ENCODE measurements at places on chromosomes 2 and 18.

- no peak for DNase-seq
Measured at GRCh38 chr2:118672571-118673158, 174.8 kb downstream of the EN1 start.

DNA sequence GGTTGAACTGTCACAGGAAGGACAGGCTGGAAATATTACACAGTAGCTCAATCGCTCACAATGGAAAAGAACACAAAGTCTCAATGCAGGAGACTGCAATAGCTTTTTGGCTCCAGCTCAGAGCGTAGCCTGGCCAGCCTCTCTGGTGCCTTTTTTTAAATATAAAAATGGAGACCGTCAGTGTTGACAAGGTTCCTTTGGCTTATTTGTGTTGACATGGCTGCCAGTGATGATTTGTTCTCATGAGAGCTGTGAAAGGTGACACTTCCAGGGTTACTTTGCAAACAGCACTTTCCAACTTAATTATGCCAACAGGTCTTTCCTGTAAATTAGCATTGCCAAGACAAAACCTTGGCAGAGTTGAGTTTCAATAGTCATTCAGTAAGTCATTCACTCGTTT is 70.8 kb downstream of the KCNE4 start:
- DNase-seq = no peak

DNA sequence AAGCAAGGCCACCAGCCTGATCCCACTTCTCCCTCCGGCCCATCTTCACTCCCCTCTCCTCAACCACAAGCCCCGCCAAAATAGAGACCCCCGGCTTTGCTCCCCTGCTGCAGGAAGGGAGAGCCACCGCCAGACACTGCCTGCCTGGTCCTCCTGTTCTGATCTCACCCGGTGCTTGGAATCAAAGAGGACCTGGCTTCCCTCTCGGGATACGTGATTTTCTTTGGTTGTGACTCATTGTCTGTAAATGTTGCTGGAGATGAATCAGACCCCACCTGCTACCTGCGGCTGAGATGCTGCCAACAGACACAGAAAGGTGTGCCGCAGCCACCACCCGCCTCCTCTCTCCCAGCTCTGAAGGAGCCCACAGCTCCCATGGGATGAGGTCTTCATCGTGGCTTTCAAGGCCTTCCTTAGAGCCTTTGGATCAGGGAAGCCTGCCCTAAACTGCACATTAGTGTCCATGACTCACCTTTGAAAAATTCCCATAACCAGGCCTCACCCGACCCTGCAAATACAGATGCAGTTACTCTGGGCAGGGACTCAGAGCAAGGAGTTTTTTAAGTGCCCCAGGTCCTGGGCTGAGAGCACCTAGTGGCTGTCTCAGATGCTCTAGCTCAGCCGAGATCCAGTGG is 79.4 kb upstream of the ZNF532 start:
- DNase-seq = no peak

GRCh38 chr2:203446071-203446481 is 89.0 kb downstream of the RAPH1 start:
- no peak for DNase-seq

GRCh38 chr18:74013955-74014354 is 133.7 kb downstream of the FBXO15 start:
- DNase-seq = no peak

DNA sequence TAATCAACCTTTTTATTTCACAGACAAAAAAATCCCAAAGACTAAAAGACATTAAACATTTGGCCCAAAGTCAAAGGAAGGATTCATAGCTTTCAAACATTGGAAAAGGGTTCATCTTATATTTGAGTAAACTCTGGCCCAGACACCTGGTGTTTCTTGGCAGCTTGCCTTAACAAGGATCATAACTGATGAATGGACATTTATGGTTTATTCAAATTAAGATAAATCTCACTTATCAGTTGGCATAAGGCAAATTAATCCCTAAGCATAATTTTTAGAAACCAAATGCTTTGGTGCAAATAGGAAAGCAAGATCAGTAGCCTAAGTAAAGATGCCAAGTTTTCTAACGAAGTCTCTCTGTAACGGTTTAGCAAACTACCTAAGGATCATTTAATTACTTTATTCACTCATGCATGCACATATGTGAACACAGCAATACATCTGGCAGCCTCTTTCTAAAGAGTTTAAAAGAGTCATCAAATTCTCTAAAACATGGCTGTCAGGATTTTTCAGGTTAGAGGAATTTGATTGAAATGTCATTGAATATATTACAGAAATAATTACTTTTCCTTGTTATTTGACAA is 323.4 kb upstream of the RBMS1 start:
- no peak for DNase-seq

DNA sequence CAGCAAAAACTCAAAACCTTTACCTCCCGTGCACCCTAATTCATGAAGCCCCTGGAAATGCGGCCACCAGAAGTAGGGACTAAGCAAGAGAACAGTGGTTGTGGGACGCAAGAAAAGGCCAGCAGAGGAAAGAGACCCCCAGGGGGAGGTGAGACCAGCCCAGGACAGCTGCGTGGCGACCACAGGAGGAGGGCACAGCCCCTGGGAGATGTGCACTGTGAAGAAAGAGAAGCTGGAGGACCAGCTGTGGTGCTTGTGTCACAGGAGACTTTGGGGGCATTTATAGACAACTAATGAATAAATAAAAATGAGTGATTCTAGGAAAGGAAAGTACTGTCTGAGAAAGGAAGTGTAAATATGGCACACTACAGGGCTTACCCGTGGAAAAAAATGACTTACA is 263.8 kb downstream of the EIPR1 start:
- DNase-seq = no peak

GRCh38 chr2:200476836-200477235 is 33.0 kb downstream of the KCTD18 start:
- no peak for DNase-seq
